ENCODE measurements at places on chromosomes 3 and 15.

GRCh38 chr15:70712271-70712670 lies 51.1 kb downstream of the UACA start:
- DNase-seq: no peak

DNA sequence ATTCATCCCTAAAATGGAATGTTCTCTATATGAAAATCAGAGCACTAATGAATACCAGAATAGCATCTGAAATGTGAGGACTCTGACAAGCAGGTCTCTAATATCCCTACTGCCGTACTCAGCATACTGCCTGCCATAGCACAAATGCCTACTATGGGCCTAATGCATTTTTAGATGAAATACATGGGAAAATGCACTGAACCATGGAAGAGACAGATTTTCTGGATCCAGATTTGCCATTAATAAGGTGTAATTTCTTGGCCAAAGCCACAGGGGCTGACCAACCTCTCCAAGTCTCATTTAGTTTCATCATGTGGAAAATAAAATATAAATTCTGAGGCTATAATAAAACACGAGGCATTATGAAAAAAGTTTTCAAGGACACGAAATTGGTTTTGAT lies 123.8 kb downstream of the CBLB start:
- no peak for DNase-seq

- no peak for DNase-seq
Observed at GRCh38 chr3:14256046-14256445, 77.4 kb downstream of the LSM3 start.

DNA sequence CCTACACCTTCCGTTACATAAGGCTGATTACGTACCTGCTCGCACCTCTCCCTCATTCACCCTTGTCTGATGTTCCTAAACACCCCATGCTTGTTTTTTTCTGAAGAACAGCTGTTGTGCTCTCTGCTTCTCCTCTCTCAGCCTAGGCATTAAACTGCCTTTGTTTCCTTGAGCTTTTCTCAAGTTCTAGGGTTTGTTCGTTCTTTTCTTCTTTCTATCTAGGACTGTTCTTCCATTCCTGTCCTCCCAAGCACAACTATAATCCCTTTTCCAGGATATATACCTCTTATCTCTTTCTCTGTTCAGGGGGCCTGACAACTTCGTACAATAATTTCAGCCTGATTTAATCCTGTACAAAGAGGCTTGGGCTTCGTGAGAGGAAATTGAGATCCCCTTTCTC lies 11.4 kb downstream of the SYN2 start:
- DNase-seq: no peak

DNA sequence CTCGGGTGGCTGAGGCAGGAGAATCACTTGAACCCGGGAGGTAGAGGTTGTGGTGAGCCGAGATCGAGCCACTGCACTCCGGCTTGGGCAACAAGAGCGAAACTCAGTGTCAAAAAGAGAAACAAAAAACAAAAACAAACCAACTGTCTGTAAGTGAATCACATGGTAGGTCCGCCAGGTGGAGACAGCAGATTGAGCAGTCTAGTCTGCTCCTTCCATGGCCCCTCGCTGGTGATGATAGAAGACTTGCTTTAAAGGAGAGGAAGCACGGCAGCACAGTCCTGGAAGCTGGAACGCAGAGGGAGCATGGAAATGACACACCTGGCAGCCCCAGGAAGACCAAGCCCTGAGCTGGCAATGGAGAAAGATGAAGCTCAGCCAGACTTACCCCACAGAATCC lies 31.4 kb upstream of the MGLL start:
- no peak for DNase-seq

DNA sequence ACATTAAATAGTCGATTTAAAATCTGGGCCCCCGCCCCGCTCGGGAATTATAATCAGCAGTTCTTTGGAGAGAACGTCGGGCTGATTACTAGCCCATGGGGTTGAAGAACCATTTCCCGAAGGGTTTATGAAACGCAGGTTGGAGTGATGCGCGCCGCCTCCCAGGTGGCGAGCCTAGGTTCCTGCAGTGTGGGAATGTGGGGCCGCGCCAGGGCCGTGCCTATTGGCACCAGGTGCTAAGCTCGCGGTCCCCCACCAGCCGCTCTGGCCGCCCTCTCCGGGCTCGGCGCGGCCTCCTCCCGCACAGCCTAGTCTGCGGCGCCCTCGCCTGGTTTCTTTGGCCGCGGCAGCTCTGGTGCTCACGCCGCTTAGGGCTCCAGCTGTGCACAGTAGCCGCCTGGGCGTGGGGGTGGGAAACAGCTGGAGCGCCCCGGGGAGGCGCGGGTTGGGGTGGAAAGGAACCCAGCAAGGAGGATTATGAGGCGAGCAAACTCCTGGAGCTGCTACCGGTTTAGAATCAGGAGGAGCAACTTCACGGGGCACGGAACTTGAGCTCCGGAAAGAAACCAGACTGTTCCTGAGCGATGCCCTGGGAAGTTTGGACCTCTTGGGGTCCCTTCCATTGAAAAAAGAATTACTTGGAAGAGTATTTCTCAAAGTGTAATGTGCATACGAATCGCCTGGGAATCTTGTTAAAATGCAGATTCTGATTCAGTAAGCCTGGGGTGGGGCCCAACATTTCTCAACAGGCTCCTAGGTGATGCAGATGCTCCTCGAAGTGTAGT lies 5.6 kb upstream of the MECOM start:
- peak; percentile 83 for DNase-seq

- no peak for DNase-seq
Observed at GRCh38 chr3:186883686-186884058, 41.2 kb downstream of the ADIPOQ start.

- DNase-seq: no peak
Observed at GRCh38 chr3:112230033-112230432, 64.0 kb downstream of the SLC9C1 start.

DNA sequence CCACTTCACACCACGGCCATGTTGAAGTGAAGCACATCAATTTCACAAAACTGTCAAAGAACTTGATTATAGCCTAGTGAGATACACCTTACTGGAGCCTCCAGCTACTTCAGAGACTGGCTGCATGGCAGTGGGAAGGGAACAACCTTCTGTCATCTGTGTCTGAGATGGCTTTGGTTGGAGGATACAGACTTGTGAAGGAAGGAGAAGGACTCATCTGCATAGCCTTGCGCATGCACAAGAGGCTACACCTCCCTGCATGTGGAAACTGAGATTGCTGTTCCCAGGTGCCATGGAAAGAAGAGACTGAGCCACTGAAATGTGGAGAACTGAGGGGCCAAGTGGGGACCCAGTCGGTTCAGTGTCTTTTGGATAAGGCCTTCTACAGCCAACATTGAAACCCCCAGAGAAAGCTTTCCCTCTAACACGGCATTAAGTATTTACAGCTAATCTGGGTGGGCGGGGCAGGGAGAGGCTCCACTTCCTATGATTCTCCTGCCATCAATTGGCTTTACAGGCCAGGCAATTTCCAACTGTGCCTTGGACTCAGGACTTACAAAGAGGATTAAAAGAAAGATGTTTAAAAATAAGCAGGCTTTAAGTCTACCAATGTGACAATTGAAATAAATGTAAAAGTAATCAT lies 58.8 kb downstream of the IL16 start:
- DNase-seq: no peak

GRCh38 chr3:41198526-41198925 lies 779 bp upstream of the CTNNB1 start:
- DNase-seq: no peak

DNA sequence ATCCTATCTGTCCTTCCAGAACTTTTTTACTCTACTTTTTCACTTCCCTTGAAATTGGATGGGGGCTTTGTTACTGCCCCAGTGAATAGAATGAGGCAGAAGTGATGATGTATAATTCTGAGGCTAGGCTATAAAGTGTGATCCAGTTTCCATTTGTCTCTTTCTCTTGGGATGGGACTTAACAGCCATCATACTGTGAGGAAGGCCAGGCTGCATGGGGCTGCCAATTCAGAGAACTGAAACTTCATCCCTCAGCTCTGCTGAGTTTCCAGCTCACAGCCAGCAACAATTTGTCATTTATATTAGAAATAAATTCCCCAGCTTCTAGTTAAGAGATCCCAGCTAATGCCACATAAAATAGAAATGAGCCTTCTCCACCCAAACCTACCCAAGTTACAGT lies 504.0 kb upstream of the TGFBR2 start:
- DNase-seq: no peak

GRCh38 chr3:147390589-147391569 lies 15.5 kb downstream of the ZIC4 start:
- DNase-seq: no peak

GRCh38 chr3:151282921-151283320 lies 4.6 kb upstream of the P2RY14 start:
- peak; percentile 51 for DNase-seq

- DNase-seq: no peak
Observed at GRCh38 chr15:50718700-50719125, 32.1 kb upstream of the TRPM7 start.

DNA sequence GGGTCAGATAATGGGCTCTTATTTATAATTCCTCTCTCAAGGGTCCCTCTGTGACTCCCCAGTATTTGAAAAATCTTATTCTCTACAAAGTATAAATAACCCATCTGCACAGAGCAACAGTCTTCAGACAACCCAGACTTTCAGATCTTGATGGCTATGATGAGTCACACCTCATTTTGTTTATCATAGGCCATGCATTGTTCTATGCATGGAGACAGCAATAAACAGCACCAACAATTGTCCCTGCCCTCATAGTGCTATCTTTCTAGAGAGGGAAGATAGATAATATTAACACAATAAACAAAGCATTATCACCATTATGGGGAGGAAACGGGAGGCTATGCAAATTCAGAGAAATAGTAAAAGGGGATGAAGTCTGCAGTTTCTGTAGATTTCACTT lies 13.4 kb downstream of the FHIT start:
- DNase-seq: no peak

- DNase-seq: no peak
Observed at GRCh38 chr3:39166134-39166710, 12.8 kb upstream of the CSRNP1 start.

DNA sequence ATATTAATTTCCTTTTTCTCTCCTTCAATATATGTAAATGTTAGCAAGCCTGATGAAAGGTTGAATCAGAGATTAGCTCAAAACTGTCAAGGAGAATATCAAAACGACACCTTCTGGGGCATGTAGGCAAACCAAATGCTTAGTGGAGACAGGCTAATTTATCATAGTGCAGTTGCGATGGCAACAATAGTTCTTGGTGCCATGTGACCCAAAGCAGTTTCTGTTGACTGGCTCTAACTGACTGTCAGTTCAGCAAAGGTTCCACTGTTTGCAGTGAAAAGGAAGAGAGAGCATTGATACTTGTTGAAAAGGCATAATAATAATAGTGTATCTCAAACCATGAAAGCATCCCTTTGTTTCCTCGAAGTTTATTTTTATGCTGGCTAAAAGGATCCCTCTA lies 513.9 kb downstream of the NLGN1 start:
- no peak for DNase-seq

DNA sequence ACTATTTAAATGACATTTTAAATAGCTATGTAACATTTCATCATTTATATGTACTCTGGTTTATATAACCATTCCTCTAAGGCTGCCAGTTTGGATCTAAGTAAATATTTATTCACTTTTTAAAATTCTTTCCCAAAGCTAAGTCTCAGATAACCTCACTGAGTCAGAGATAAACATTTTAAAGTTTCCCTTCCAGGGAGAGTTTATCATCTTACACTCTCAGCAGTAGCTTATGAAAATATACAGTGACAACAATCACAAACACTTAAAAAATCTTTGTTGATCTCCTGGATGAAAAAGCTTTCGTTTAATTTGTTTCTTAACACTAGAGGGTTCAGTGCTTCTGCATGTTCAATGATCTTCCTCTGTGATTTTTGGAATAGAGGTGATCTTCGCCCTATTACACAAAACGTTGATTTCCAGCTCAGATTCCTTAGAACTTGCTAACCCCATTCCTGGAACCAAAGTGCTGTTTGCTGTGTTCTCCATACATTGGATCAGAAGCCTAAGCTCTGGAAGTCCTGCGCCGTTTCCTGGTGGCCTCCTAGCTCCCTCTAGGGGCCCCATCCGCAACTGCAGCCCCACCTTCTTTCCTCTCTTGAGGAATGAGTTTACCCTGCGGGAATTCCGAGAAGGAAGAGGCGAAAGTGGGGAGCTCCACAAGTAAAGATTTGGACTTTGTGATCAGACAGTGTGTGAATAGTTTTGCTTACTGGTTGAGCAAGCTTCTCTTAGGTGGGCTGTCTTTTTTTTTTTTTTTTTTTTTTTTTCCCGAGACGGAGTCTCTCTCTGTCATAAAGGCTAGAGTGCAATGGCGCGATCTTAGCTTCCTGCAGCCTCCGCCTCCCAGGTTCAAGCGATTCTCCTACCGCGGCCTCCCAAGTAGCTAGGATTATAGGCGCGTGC lies 29.3 kb upstream of the SACM1L start:
- no peak for DNase-seq

DNA sequence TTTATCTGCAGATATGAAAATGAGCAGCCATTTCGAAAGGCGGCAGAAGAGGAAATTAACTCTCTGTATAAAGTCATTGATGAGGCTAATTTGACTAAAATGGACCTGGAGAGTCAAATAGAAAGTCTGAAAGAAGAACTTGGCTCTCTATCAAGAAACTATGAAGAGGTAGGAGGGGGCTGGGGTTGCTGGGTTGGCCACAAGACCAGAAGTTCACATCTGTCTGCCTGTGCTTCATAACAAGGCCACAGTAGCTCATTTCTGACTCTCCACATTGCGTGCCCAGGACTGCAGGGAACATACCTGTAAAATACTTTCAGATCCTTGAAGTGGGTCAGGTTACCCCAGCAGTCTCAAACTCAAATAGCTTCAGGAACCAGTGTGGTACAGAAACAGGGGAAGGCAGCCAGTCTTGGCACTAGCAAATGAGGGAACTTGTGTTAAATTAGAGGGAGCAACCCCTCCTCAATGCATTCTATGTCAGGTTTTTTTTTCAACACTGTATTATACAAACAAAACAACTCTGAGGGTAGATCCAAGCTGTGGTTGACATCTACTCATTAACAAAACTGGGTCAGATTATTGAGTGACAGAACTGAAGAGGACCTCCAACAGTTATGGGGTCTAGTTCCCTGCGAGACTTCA lies 48.7 kb downstream of the BFSP2 start:
- peak; percentile 75 for DNase-seq

- no peak for DNase-seq
Observed at GRCh38 chr15:38377636-38378035, 76.3 kb upstream of the FAM98B start.

- peak; percentile 59 for DNase-seq
Observed at GRCh38 chr3:187773233-187774184, 28.2 kb upstream of the BCL6 start.

- DNase-seq: no peak
Observed at GRCh38 chr15:90840157-90840855, 28.1 kb upstream of the FURIN start.

DNA sequence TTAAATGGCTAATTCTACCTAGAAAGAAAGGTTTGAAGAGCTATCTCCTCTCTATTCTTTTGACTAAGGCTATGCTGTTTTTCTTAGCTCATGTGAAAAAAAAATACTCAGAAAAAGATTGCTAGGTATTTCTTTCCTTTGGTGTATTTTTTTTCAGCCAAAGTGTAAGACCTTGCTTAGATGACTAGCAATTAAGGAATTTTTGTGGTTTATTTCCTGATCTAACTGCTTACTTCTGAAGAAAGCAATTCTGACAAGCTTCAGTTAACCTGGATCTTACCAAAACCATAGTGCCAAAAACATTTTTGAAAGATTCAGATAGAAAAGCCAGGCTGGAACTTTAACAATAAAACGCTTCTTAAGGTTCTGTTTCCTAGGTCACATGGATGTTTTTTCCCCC lies 315.6 kb downstream of the SOX2 start:
- no peak for DNase-seq

GRCh38 chr15:50082066-50082465 lies 37.0 kb downstream of the ATP8B4 start:
- DNase-seq: no peak

- DNase-seq: no peak
Observed at GRCh38 chr3:109278546-109278945, 37.8 kb downstream of the DPPA2 start.
